Prostate gland (tissue), 2 donors: ENCODE measurements at places on chromosomes 16 and 17. TPM values are rescaled to one million over a fixed set of nuclear protein-coding genes. Genes with fewer than 3 reads are reported as not detected.

Gene KCNH6
- 22.4 TPM for total RNA-seq

GRCh38 chr17:20010099-20010863, 1.1 kb downstream of the SPECC1 start:
- H3K27me3 ChIP-seq = no peaks in the 10 kb centered on the region
- H3K27ac ChIP-seq = peak overlapping the region; percentile 45
- peak overlapping the region; percentile 47 for H3K4me3 ChIP-seq
- peaks cover 3% of the 10 kb centered on the region for H3K4me1 ChIP-seq
- peak; percentile 23 for DNase-seq

DNA sequence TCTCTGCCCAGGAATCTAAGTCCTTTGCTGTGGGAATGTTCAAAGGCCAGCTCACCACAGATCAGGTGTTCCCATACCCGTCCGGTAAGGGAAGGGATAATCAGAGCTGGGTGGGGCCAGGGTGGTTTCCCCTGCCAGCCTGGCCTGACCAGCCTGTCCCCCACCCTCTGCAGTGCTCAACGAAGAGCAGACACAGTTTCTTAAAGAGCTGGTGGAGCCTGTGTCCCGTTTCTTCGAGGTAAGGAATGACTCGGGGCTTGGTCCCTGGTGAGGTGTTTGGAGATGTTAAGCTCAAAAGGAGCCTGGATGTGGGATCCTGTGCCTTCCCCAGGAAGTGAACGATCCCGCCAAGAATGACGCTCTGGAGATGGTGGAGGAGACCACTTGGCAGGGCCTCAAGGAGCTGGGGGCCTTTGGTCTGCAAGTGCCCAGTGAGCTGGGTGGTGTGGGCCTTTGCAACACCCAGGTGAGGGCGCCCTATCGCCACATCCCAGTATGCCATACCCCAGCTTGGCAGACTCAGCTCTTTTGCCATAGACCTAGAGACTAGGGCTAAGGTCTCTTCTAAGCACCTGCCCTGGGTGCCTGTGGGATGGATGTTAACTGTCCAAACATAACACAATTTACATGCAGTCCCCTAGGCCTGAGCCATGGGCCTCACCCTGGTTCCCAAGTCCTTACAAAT, 997 bp downstream of the ACADVL start:
- H3K27ac ChIP-seq = peak overlapping the region; percentile 97
- H3K36me3 ChIP-seq = no peaks in the 10 kb centered on the region
- peak; percentile 79 for DNase-seq

Gene RANBP10
- total RNA-seq = 22.8 TPM

DNA sequence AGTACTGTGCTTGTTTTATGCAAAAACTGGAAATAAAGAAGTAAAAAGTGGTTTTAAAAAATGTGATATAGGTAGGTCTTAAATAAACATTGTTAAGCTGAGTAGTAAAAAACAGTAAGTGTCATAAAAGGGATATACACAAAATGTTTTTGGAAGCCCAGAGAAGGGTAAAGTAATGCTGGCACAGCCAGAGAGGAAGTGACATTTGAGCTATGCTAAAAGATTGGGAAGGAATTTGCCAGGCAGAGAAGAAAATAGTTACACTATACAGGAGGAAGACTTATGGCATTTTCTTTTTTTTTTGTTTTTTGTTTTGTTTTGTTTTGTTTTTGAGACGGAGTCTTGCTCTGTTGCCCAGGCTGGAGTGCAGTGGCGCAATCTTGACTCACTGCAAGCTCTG, 40.8 kb upstream of the TAOK1 start:
- no peak for DNase-seq
- no peaks in the 10 kb centered on the region for H3K36me3 ChIP-seq
- H3K4me1 ChIP-seq = no peaks in the 10 kb centered on the region
